Right atrium auricular region (tissue), 2 donors: ENCODE measurements at places on chromosomes 12 and 14. TPM values are rescaled to one million over a fixed set of nuclear protein-coding genes. Genes with fewer than 3 reads are reported as not detected.

DNA sequence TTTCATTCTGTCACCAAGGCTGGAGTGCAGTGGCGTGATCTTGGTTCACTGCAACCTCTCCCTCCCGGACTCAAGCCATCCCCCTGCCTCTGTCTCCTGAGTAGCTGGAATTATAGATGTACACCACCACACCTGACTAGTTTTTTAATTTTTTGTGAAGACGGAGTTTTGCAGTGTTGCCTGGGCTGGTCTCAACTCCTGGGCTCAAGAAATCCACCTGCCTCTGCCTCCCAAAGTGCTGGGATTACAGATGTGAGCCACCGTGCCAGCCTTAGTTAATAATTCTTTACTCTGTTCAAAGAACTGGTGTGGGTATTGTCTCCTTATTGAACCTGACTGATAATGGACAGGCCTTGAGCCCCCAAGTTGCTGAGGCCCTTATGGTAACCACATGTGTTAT, 10.4 kb upstream of the KRT7 start:
- DNase-seq, result no peak
- no peak overlapping the region for H3K27ac ChIP-seq
- no peaks in the 10 kb centered on the region for H3K4me1 ChIP-seq
- no peaks in the 10 kb centered on the region for H3K36me3 ChIP-seq

DNA sequence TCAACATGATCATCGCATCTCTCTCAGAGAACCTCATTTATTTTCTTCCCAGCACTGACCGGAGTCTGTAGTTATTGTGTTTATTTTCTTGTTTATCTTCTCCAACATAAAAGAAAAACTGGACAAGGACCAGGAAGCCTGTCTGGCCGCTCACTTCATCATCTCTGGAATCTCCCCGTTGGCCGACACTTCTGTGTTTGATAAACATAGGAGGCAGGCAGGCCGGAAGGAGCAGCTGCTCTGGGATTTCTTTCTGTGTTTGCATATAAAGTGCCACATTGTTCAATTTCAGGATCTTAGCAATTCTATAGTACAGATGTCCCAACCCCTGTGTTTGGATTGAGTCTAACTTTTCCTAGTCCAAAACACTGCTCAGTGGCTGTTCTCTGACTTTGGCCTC, 53.3 kb downstream of the ACACB start:
- peaks cover 71% of the 10 kb centered on the region for H3K36me3 ChIP-seq
- no peak for DNase-seq
- no peaks in the 10 kb centered on the region for H3K27me3 ChIP-seq
- no peaks in the 10 kb centered on the region for H3K4me1 ChIP-seq
- H3K27ac ChIP-seq, result no peak overlapping the region
- no peak overlapping the region for H3K4me3 ChIP-seq

DNA sequence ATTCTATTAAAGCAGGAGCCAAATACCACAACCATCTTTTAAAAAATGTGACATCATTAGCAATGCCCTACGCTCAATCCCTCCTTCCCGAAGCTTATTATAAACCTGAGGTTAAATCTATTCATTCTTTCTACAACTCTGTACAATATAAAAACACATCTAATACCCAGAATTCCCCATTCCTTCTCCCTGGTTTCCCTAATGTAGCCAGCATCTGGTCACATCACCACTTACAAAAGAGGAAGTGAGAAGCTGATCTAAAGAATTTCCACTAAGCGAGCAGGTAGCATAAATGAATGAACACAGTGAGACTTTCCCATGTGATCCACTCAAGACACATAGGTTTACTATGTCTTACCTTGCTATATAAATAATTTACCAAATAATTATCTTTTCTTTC, 90.4 kb downstream of the LRP6 start:
- DNase-seq, result no peak
- no peaks in the 10 kb centered on the region for H3K4me1 ChIP-seq
- H3K27ac ChIP-seq, result no peak overlapping the region
- H3K36me3 ChIP-seq, result no peaks in the 10 kb centered on the region

DNA sequence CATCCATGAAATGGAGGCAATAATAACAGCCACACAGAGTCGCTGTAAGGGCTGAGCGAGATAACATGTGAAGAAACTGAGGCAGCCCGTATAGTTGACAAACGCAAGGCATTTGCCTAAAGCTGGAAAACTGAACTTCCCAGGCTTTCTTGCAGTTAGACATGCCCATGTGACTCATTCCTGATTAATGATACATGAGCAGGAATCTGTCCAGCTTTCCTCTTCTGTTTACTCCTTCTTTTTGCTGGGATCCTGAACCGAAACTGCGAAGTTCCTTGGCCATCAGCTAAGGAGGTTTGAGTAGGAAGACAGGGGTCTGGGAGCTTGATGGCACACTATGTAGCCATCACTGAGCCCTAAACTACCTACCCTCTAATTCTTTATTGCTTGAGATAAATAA, 52.2 kb downstream of the ST8SIA1 start:
- peaks cover 8% of the 10 kb centered on the region for H3K4me1 ChIP-seq
- H3K36me3 ChIP-seq, result no peaks in the 10 kb centered on the region
- no peak for DNase-seq

Gene NGB
- total RNA-seq, result not detected
